MV-4-11 (cell line): ENCODE measurements at places on chromosomes 7 and 10.

GRCh38 chr10:73433538-73433867 is at the start of gene MSS51:
TSS of gene MSS51 (minus strand) at chr10:73433561. CDS start at chr10:73428284, 5,277 bp downstream.
- no peak for DNase-seq

GRCh38 chr10:123272171-123272570 is 118.0 kb downstream of the BUB3 start:
- DNase-seq, result no peak

GRCh38 chr7:87507446-87507845 is 32.0 kb upstream of the ABCB4 start:
- no peak for DNase-seq

- no peak for DNase-seq
Observed at GRCh38 chr10:90856964-90857634, 740 bp downstream of the HTR7 start.

GRCh38 chr10:96863922-96864543 is 31.9 kb downstream of the LCOR start:
- peak; percentile 13 for DNase-seq

DNA sequence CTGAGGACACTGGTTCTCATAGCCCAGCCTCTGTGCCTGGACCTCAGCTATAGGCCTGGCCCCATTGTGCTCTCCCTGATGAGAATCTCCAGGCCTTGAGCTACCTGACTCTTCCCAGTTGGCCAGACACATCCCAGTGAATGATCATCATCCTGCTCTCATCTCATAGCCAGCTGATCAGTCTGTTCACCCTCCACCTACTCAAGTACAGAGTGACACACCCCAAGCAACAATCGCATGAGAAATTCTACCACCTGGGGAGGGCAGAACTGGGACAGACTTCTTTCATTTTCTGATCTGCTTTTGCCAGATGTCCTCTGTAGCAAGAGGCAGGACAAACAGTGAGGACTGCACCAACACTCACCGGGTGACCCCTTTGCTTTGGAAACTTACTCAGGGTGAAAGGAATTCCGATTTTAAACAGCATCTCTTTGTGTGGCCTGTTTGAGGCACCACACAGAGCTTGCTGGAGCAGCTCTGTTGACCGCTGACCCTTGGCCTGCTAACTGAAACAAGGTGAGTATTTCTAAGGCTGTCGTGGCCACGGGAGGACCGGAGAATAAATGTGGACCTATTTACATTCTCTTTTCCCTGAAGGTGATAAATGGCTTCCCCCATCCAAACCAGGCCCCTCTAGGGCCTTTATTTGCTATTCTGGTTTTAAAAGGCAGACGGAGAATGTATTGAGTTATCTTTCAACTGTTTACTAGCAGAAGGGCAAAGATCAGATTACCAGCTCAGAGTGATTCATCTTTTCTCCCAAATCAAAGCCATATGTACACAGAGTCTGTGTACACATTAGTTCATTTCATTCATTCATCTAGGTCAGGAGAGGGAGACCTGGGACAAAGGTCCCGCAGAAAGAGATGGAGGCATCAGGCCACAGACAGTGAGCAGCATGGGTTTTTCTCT is 181.4 kb upstream of the TNS3 start:
- DNase-seq, result no peak
